ENCODE measurements at places on chromosomes 16 and 17.

DNA sequence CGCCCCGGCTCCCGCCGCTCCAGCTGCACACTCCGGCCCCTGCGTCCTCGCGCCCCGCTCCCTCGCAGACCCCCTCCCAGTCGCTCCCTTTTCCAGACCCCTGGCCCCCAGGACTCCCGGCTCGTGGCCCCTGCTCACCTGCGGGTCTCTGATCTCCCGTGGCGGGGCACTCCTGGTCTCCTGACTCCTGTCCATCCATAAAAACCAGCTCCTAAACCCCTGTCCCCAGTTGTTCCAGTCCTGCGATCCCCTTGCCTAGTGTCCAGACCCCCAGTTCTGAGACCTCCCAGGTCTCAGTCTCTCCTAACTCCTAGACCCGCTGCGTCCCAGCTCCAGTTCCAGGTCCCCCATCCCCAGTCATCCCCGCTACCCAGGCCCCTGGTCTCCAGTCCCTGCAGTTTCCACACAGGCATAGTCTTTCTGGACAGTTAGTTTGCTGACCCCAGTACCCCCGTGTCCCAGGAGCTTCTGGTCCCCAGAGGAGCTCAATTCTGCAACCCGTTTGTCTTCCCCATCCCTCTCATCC is 379 bp downstream of the SNX29 start:
- DNase-seq: no peak

DNA sequence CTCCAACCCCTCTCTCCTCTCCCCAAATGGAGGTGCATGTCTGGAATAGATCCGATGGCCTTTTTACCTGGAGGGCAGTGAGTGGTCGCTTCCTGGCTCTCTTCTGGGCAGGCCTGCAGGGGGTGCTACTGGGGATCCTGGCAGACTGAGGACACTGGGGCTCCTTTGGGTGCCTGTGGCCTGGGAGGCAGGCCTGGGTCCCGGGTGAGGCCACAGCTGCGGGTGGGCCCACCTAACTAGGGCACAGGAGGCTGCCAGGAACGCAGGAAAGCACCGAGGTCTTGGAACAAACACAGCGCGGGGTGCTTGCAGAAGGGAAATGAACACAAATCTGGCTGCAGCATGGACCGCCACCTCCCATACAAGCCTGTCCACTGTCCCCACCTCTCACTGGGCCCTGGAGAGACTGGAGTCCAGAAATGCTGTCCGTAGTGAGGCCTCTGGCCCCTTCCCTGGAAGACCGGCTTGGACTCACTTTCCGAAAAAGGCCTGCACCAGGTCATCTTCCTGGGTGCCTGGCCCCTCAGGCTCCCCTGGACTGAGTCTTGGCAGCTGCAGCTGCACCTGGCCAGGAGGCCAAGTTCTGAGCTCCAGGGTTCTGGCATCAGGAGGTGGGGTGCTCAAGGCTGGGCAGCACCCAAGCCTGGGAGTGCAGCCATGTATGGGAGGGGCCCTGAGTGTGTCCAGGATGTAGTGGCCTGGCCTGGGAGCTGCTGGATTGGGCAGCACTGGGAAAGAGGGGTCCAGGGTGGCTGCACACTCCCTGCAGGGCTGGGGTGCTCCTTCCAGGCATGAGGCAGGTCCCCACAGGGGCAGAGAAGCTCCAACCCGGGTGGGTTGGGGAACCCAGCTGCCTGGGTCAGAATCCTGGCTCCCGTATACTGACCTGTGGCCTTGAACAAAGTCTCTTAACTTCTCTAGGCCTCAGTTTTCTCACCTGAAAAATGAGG is 195.1 kb downstream of the IRF8 start:
- DNase-seq: no peak

- DNase-seq: no peak
These were observed 36.8 kb upstream of the ELAC2 start for GRCh38 chr17:13054666-13055065.

GRCh38 chr17:50787106-50787505 is 19.8 kb upstream of the ANKRD40CL start:
- no peak for DNase-seq

- DNase-seq: no peak
These were observed 28.2 kb upstream of the ETV4 start for GRCh38 chr17:43574348-43574747.

- DNase-seq: no peak
These were observed 46.0 kb downstream of the KATNIP start for GRCh38 chr16:27595993-27596392.

DNA sequence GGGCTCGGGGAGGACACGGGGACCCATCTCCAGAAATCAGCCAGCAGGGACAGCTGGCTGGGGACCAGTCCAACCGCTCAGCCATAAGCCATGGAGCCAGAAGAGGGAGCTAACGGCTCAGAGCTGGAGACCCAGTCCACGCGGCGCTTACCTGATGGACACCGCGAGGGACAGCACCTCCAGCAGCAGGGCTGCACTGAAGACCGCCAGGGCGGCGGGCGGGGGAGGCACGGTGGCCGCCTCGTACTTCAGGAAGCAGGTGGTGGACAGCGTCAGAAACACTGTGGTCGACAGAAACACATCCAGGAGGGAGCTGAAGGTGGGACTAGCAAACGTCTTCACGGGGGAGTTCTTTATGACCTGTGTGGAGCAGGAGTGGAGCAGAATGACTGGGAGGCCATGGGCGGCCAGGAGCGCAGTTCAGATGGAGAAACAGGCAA is 102.6 kb upstream of the CREBBP start:
- peak; percentile 20 for DNase-seq

- no peak for DNase-seq
These were observed 1406.0 kb upstream of the CDH8 start for GRCh38 chr16:63442246-63442645.

DNA sequence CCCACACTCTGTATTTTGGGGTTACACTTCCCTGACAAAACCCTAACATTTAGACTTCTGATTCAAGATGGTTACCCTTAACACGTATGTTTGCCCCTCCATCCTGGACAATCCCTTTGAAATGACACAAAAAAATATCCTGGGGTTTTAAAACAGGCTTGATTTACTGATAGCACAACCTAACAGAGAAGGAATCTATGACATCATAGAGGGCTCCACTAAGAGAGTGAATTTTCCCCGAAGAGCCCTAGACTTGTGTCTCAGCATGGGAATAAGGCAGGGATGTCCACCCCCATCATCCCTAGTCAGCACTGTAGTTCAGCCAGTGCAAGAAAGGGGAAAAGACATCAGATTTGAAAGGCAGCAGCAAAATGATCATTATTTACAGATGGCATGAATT is 15.8 kb upstream of the SRCIN1 start:
- DNase-seq: no peak

- no peak for DNase-seq
These were observed 444.7 kb downstream of the HS3ST3B1 start for GRCh38 chr17:14745541-14745940.

Data from smooth muscle cell of the brain vasculature (primary cell).